ENCODE measurements at places on chromosomes 3 and 15.

DNA sequence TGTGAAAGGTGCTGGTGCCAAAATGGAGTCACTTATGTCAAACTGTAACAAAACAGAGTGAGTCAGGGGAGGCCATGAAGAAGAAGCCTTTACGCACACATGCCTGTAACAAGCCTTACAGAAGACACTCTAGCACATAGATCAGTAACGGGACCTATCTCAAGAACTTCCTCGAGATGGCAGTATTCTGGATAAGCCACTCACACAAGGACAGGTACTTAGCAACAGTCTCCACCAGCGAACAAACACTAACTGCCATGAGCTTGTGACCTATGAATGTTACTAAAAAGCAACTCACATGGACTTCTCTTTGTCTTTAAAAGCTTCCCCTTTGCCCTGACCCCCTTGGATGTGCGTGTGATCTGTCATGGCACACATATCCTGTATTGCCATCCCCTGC lies 235.1 kb downstream of the CD47 start:
- DNase-seq = no peak

GRCh38 chr3:25620493-25620892 lies 44.2 kb downstream of the TOP2B start:
- no peak for DNase-seq

- no peak for DNase-seq
Observed at GRCh38 chr3:119585856-119586570, 6.7 kb downstream of the ADPRH start.

DNA sequence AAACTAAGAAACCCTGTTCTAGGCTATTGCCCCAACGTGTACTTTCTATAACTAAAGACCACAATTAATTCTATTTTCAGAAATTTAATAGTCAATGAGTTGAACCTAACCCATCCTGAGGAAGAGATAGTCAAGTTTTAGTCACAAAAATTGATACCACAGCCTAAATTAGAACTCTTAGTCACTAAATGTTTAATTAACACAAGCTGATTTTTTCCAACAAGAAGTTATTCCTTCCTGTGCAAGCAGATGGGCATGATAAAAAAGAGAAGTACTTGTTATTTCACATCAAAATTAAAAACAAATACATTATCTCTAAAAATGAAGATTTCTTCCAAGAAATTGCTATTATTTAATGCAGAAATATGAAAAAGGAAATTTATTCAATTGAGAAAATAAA lies 38.4 kb upstream of the TERB2 start:
- DNase-seq = no peak

GRCh38 chr3:10469441-10470119 lies 35.8 kb downstream of the ATP2B2 start:
- no peak for DNase-seq

- DNase-seq = no peak
Observed at GRCh38 chr15:46309914-46310313, 675.1 kb downstream of the SQOR start.

DNA sequence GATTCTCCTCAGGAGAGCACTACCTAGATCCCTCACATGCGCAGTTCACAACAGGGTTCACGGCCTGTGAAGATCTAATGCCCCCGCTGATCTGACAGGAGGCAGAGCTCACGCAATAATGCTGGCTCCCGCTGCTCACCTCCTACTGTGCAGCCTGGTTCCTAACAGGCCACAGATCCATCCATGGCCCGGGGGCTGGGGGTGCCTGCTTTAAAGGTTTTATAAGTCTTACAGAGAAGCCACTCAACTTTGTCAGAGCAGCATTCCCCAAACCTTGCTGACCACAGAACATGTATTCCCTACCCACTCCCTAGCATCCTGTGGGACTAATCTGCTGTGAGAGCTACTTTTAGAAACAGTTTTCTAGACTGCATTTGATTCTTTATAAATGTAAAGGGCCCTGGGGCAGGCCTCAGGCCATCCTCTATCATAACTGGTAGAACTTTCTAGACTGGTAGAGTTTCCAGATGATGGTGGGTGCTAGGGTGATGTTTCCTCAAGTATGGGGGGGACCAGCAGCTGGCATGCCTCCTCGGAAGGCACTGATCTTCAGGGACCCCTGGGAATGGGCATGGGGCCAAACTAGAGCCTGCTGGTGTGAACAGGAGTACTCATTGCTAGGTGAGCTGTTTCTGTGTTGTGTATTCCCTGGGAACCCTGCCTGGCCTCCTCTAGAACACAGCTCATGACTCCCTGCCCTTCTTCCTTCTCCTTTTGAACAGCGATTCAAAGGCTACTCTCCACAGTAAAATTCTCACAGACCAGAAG lies 25.7 kb upstream of the RAD18 start:
- DNase-seq = no peak

GRCh38 chr3:1848935-1849334 lies 249.7 kb upstream of the CNTN4 start:
- no peak for DNase-seq

GRCh38 chr3:129224984-129225393 lies 24.4 kb upstream of the COPG1 start:
- peak; percentile 10 for DNase-seq

- DNase-seq = no peak
Observed at GRCh38 chr3:112149136-112149535, 16.1 kb upstream of the GCSAM start.

GRCh38 chr3:179455954-179456353 lies 4.7 kb upstream of the GNB4 start:
- no peak for DNase-seq

DNA sequence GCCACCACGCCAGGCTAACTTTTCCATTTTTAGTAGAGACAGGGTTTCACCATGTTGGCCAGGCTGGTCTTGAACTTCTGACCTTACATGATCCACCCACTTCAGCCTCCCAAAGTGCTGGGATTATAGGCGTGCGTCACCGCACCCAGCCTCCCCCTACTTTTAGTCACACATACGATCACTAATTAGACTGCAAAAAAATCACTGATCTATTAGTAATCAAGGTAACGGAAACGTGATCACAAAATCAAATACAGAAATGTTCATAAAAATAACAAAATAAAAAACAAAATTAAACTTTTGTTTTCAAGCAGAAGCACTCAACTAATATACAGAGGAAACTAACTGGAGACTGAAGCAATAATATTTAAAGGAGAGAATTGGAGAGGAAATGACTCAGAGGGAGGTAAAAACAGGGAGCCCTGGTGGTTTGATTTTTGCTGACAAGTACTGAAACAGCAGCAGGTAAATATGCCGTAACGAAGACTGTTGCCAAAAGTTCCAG lies 4.6 kb downstream of the WDR53 start:
- DNase-seq = peak; percentile 20

GRCh38 chr15:38709196-38709595 lies 144.6 kb upstream of the RASGRP1 start:
- no peak for DNase-seq

GRCh38 chr3:169748670-169749069 lies 16.2 kb downstream of the TERC start:
- DNase-seq = no peak

DNA sequence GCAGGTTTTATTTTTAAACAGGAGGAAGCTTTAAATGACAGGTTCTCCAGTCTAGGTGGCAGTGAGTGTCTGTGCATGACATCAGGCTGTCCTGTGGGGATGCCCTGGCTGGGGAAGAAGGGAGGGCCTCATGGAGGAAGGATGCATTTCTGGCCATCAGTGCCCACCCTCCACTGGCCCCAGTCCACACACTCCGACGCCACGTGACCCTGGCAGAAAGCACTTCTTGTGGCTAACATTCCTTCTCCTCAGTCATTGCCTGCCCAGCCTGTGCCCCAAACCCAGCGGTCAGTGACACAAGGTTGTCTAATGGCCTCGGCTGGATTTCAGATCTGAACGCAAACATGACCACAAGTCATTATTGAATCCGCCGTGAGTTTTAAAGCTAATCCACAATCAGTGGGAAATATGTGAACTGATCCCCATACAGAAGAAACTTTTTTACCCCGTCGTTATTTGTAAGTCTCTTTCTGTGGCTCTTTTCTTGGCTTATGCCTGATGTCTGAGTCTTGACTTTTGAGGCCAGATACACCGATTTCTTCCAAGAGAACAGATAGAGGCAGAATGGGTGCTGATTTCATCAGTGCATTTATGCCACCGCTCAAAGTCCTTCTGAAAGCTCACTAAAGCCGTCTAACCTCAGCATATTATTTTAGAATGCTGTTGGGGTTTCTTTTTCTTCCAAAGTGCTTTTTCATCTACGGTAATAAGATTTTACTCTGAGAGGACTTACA lies 17.3 kb upstream of the LRRK1 start:
- no peak for DNase-seq

DNA sequence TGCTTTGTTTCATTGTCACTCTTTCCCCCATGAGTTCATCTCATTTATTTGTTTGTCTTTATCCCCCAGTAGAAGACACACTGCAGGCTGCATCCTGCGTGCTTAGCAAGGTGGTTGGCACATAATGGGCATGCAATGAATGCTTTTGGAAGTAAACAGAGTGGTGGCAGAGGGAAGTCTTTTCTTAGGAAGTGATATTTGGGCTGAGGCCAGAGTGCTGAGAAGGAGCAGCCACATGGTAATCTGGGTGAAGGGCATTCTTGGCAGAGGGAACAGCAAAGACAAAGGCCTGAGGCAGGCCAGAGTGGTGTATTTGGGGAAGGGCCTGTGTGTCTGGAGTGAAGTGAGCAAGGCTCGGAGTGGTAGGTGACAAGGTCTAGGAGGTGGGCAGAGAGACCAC lies 17.7 kb upstream of the ADAMTS7 start:
- DNase-seq = no peak

DNA sequence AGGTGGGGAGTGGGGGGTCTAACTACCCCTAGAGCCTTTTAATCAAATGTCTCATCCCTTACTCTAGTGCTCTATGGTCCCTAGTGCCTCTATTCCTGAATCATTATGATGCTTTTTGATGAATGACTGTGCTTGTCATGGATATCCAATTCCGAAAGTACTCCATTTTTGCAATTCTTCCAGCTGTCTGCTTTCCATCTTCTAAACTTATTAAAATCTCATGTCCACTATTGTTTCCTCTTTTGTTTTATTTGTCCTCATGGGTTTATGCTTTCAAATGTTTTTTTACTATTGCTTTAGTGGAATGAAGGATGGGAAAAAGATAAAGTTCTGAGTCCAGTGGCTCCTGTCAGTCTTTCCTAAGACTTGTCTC lies 77.2 kb upstream of the KCNMB2 start:
- DNase-seq = no peak

DNA sequence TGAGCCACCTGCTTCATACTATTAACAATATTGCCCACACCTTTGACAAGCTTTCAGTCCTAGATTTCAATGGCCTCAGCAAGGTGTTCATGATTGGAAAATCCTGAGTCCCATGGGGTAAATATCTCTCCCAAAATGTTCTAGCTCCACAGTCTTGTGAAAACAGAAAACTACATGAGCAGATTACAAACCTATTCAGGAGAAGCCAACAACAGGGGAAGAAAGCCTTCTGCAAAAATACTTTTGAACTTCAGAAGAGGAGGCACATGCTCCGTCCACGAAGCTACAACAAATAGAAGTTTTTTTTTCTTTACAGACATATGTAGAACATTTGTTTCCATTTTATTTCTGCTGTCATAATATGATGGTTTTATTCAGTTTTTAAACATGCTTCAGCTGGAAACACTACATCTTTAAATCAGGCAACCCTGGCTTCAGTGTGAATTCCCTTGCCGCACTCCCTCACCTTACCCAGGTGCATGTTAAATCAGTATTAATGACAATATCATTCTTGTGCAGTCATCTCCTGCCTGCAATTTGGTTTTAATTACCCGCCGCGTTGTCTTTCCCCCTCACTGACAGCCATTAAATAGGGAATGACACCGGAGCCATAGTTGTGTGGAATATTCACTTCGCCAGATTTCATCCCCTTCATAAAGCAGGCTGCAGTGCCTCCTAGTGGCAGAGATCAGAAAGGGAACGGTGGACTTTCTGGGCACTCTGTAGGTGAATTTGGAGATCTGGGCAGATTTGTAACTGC lies 725.5 kb upstream of the ARRDC4 start:
- DNase-seq = peak; percentile 15

DNA sequence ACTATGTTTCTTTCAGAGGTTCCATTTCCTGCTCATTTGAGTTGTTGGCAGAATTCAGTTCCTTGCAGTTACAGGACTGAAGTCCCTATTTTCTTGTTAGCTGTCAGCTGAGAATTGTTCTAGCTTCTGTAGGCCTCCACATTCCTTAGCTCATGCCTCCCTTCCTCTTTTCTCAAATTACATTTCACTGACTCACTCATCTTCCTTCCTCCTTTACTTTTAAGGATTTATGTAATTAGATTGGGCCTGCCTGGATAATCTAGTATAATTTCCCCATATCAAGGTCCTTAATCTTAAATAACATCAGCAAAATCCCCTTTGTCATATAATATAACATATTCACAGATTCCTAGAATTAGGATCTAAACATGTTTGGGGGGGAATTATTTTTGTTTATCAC lies 40.6 kb upstream of the RBMS3 start:
- no peak for DNase-seq

DNA sequence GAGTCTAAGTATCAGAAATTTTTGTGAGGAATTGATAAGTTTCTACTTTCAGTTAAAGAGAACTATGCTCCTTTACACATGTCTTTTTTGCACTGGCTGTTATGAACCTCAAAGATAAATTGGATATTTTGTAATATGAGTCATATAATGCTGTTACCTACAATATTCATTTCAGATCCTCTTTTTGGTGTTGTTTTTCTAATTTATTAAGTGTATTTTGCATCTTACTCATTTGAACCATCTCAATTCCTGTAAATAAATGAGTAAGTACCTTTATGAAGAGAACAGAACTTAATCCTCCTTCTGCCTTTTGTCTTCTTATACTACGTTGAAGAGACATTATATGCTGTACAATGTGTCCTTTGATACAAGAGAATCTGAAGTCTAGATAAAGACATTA lies 74.4 kb downstream of the ZIC1 start:
- DNase-seq = no peak

GRCh38 chr3:66393333-66394005 lies 107.4 kb downstream of the LRIG1 start:
- DNase-seq = no peak

DNA sequence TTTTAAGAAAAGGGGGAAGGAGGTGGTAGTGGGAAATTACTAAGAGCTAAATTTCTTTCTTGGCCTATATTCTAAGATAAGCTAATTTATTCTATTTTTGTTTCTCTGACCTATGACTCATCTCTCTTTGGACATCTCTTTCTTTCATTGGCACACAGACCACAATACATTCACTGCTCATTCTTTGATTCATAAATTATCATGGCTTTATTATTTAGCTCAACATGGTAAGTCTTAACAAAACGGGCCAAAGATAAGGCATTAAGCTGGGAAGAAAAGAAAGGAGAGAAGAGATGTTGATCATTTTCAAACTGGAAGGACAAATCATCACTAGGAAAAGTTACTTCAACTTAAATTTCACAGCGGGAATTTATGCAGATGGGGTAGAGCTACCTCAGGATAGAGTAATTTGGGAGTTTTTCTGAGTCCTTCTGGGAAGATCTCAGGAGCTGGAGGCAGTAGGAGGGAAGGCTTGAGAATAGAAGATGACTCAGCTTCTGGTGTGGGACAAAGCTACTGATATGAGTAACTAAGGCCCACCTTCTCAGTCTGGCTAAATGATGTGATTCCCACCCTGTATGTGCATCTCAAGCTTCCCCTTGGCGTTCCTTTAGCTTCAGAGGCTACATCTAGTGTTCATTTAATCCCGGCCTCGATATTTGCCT lies 7.5 kb upstream of the ALCAM start:
- DNase-seq = no peak

- no peak for DNase-seq
Observed at GRCh38 chr3:47022641-47023071, 43.2 kb downstream of the NBEAL2 start.

- no peak for DNase-seq
Observed at GRCh38 chr3:150064971-150065370, 94.3 kb upstream of the PFN2 start.

GRCh38 chr3:175207361-175207760 lies 348.2 kb downstream of the NAALADL2 start:
- no peak for DNase-seq

GRCh38 chr15:63972801-63973200 lies 73.5 kb downstream of the DAPK2 start:
- no peak for DNase-seq
